Stimulated activated CD4-positive, alpha-beta T cell treated with anti-CD3 and anti-CD28 coated beads, Interleukin-2, amount 100 ng/mL, for 24 hours (primary cell): ENCODE measurements at places on chromosomes 5 and 9.

DNA sequence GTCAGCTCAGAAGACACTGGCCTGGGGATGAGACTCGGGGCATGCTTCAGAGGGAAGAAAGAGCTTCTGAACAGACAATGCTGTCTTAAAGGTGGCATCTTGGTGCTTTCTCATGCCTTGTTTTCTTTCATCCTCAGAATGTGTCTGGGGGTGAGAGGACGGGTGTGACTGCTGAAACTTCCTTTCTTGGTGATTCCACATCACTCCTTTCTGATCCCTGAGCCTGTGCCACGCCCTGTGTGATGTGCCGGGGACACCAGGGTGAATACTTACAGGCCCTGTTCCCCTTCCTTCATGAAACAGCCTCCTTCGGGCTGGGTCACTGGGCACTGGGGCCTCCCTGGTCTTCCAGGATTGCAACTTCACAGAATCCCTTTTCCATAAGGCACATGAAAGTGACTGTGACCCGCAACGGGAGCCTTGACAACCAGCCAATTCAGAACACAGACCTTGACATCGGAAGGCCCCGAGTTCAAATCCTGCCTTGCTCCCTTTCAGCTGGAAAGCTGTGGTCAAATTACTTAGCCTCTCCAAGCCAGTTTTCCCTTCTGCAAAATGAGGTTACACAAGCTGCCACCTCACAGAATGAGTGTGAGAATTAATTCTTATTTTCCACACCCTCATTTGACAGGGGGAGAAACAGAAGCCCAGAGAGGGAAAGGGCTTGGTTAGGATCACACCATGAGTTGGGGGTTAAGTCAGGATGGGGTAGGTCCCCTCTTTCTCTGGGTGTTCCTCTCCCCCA, 44.1 kb upstream of the IL17B start:
- no peak for DNase-seq

GRCh38 chr9:124594673-124595072, 87.5 kb upstream of the NR5A1 start:
- no peak for DNase-seq

DNA sequence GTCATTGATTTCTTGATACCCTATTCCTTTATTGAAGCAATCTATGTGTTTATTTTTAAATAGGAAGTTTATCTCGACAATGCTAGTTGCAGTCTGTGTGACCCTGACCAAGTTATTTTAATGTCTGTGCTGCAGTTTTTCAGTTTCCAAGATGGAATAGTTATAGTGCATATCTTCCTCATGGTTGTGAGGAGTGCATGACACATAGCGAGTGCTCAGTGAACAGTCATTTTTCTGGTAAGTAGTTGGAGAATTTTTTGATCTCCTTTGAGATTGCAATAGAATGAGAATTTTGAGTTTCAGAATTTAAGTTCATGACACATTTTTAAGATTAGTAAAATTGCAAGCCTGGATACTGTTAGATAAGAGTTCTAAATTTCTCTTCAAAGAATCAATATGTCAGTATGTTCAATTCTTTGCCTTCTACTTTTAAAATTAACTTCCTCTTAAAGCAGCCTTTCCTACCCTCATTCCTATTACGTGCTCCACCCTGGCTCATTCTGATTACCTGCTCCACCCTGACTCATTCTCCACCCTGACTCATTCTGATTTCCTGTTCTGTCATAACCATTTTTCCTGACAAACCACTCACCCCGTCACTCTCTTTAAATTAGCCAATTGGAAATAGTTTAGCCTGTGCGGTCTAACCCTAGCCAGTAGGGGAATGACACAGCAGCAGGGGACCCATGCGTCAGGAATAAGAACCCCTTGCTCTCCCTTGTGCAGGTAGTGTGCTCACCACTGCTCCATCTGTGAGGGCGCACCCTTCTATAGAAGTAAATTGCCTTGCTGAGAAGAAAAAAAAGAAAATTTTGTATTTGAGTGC, 30.7 kb downstream of the SPIN1 start:
- peak; percentile 14 for DNase-seq

DNA sequence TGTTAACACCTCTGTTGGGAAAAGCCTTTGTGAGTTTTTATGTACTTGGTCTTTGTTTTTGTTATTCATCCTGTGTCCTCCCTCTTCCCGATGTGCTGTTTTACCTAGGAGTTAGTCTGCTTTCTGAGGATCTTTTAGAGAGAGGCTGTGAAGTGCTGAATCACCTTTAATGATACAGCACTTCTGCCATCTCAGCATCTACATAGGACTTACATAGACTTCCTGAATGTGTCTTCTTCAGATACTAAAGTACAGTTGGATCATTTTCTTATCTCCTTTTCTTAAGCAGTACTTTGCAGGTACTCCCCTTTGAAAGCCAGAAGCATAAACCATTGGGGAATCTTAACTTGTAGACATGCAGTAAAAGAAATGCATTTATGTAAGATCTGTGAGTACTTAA, 31.5 kb downstream of the OTULIN start:
- DNase-seq = no peak

- no peak for DNase-seq
Observed at GRCh38 chr5:97085459-97086181, 56.8 kb downstream of the LIX1 start.

DNA sequence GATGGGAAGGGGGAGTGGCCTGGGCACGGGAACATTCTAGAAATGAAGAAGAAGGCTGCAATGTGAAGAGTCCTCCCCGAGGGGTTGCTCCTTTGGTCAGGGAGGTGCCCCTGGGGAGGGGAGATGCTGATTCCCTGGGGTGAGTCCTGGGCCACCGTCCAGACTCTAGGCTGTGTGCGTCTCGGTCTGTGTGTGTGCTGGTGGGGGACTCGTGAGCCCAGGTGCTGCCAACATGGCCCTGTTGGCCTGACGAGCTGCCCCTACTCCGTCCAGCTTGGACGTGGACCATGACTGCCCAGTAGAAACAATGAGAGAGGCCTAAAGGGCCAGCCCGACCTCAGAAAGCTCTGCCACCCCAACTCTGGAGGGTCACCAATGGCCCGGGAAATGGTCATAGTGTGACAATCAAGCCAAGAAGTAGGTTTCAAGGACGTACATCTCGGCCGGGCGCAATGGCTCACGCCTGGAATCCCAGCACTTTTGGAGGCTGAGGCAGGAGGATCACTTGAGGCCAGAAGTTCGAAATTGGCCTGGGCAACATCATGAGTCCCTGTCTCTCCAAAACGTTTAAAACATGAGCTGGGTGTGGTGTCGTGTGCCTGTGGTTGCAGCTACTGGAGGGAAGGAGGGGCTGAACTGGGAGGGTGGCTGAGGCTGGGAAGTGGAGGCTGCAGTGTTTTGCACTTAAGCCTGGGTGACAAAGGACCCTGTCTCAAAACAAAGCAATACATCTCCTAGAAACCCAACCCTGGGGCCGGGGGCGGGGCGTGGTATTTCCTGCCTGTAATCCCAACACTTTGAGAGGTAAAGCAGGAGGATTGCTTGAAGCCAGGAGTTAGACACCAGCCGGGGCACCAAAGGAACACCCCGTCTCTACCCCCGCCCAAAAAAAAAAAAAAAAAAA, 17.0 kb downstream of the LHX3 start:
- no peak for DNase-seq

DNA sequence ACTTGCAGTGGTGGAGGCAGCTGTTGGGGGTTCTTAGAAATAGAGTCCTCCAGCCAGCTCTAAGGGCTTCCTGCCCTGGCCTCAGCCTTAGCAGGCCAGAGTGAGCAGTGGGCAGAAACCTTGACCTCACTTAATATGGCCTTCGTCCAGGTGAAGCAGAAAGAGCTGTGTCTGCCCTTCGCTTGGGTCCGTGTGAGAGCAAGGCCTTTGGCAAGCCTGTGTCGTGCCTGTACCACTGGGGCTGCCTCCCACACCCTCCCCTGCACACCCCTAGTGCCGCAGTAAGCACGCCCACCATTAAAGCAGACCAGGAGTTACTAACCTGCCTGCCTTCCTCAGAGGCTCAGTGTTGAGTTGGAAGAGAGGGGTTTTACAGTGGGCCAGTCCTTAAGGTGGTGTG, 13.6 kb downstream of the ARPC5L start:
- DNase-seq = no peak

GRCh38 chr5:34061993-34062392, 19.0 kb upstream of the C1QTNF3 start:
- DNase-seq = no peak

GRCh38 chr9:113682297-113682771, 193.8 kb upstream of the ZNF618 start:
- peak; percentile 73 for DNase-seq

- no peak for DNase-seq
Observed at GRCh38 chr9:14453286-14453685, 139.3 kb upstream of the NFIB start.

- no peak for DNase-seq
Observed at GRCh38 chr5:20020247-20020646, 32.2 kb upstream of the CDH18 start.

DNA sequence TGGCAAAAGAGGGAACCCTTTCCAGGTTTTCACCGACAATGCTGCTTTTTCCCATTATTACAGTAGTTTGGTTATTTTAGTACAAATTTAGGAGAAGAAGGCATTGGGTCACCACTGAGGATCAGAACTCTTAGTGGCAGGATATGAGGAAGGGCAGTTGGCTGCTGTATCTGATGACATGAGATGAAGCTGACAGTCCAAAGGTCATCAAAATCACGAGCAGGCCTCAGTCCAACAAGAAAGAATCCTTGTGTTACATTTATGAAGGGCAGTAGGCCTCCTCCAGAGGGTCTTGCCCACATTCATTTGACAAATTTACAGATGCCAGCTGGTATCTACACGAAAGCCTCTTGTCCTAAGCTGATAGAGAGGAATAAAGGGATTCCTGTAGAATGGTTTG, 49.5 kb upstream of the COL15A1 start:
- no peak for DNase-seq

DNA sequence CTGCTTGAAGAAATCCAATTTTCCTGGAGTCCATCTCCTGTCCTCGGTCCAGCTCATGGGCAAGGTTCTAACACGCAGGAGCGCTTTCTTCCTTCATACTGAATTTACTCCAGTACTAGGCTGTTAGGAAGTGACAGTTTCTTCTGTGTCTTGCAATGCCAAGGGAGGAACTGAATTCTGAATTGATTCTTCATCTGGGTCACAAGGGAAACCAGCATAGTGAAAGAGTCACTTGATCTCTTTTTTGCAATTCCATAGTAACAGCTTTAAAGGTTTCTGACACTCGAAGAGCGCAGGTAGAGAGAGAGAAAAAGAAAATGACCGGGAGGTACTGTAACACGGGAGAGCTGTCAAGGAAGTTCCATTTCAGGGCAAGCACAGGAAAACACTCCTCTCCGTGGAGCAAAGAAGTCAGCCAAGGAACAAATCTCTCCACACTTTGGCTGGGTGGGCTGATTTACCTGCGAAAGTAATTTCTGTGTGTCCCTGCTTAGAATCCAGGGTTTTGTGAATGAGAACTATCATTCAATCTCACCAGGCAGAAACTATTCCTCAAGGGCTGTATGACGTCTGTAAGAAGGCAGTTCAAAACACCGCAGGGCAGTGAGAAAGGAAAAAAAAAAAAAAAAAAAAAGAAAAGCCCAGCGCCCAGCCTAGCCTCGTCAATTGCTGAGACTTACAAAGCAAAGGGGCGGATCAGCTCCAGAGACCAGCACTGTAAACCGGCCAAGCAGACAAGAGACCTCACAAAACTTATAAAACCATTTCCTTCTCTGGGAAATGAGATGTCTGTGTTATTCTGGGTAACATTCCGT, 617.8 kb downstream of the PDE4D start:
- no peak for DNase-seq

GRCh38 chr5:35202319-35203111, 27.8 kb downstream of the PRLR start:
- DNase-seq = peak; percentile 39

GRCh38 chr9:130242270-130243014, 23.1 kb upstream of the HMCN2 start:
- DNase-seq = no peak

- no peak for DNase-seq
Observed at GRCh38 chr5:225334-225733, 7.2 kb downstream of the SDHA start.

GRCh38 chr5:93572101-93572607, 8.9 kb downstream of the NR2F1-AS1 start:
- DNase-seq = no peak

DNA sequence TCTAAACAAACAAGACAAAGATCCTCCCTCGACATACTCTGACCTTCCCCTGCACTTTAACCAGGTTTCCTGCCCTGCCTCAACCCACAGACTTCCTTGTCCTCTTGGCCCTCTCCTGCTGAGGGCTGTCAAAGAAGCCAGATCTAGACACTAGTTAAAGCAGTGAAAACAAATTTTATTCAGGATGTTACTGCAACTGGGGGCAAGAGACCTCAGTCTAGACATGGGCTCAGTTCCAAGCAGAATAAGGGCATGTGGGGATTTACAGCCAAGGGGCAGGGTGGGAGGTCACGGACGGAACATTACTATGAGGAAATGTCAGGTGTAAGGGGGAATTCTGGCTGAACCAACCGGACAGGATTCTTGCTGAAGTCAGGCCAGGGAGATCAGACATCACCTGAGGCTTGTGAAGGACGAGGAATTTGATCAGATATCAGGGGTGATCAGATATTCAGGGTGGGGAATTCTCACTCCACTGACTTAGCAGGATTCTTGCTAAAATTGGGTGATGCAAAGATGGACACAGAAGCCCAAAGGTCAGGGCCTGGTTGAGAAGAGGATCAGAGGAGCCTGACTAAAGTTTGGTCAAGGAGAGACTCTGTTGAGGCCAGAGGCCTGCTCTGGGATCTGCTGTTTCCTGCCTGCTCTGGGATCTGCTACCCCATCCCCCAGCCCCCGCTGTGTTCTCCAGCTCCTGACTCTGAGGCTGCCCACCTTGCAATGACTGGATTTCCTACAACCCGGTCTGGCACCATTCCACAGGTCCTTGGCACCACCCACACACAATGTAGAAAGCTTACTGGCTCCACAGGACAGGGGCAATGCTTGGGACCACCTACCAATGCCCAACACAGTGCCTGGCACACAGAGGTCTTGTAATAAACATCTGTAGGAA, 21.5 kb downstream of the GABBR2 start:
- no peak for DNase-seq

DNA sequence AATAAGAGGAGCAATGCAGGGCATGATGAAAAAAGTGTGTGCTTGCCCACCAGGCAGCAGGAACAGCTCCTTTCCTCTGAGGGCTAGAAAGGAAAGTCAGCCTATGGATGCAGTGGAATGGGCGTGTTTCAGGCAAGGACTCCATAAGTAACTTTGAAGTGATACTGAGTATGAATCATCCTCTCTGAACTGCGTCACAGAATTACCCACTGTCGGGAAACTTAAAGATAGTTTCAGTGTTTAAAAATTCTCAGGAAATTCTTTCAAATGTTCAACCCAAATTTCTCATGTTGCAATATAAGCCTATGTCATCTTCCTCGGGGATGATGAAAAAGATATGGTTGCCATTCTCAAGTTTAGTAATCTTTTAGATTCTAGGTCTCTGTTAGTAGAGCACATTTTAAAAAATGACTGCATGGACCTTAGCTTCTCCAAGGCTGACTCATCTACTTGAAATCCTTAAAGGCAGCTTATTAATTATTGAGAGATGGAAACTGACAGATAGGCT, 27.7 kb downstream of the PTCD2 start:
- DNase-seq = no peak

GRCh38 chr5:68264024-68264956, 48.7 kb downstream of the PIK3R1 start:
- DNase-seq = no peak
